ENCODE measurements at places on chromosomes 7 and 10.
A peak's percentile ranks its signal among the peaks of the same experiment; 100 is the strongest.

DNA sequence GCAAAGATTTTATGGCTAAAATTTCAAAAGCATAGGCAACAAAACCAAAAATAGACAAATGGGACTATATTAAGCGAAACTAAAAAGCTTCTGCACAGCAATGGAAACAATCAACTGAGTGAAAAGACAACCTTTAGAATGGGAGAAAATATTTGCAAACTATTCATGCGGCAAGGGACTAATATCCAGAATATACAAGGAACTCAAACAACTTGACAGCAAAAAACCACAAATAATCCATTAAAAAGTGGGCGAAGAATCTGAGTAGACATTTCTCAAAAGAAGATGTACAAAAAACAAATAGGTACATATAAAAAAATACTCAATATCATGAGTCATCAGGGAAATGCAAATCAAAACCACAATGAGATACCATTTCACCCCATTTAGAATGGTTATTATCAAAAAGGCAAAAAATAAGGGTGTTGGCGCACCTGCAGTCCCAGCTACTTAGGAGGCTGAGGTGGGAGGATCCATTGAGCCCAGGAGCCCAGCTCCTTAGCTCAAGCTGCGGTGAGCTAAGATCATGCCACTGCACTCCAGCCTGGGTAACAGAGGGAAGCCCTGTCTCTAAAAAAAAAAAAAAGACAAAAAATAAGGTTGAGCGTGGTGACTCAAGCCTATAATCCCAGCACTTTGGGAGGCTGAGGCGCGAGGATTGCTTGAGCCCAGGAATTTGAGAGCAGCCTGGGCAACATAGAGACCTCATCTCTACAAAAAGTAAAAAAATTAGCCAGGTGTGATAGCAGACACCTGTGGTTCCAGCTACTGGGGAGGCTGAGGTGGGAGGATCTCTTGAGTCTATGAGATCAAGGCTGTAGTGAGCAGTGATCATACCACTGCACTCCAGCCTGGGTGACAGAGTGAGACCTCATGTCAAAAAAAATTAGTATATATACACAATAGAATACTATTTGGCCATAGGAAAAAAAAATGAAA is 4.2 kb upstream of the CCM2 start:
- DNase-seq, result no peak

- peak; percentile 80 for DNase-seq
Measured at GRCh38 chr7:130960208-130960988, 226.4 kb upstream of the KLF14 start.

GRCh38 chr7:104900525-104901239 is 113.3 kb upstream of the KMT2E start:
- DNase-seq, result no peak

DNA sequence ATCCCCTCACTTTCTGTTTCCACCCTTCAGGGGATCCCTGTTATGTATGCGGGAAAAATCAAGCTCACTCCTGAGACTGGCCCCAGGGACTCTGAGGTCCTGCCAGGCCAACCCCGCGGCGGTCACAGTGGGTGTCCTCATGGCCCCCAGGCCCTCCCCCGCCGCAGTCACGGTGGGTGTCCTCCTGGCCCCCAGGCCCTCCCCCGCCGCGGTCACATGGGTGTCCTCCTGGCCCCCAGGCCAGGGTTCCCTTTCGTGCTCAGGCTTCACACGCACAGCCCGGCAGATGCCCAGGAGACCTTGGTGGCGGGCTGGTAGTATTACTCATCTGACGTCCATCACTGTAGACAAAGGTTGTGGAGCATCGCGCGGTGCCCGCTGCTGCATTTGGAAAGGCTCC is 491.0 kb upstream of the FOXK1 start:
- no peak for DNase-seq

DNA sequence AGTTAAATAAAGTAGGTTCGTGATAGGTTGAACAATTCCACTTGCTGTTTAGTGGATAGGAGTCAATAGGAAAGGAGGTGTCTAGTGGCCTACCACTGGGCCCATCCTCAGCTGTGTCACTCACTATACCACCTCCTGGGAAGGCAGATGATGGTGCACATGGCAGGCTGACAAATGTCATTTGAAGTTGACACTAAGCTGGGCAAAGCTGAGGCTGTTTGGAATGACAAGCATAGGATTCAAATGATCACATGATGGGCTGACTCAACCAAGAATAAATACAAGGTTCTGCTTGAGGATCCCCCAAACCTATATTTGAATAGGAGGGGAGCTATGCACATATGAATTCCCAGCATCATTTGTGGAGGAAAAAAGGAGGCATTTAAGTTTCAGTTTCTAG is 489.8 kb downstream of the RPS24 start:
- no peak for DNase-seq

DNA sequence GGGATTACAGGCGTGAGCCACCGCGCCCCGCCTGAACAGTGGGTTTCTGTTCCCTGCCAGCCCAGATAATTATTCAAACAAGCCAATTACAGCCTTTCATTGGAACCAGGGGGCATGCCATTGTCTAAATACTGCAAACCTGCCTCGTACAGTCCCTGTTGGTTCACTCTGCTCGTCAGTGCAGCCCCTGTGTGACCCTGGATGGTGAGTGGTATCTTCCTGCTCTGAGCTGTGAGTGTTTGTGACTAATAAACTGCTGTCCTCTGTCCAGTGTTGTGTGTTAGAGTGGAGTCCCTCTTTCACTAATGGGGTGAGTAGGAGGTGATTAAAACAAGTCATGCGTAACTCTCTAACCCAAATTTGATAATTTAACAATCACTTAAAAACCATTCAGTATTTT is 176.5 kb upstream of the FAM3C start:
- DNase-seq, result no peak

GRCh38 chr7:46814516-46815250 is 767.2 kb downstream of the TNS3 start:
- DNase-seq, result peak; percentile 16

- DNase-seq, result peak; percentile 88
Measured at GRCh38 chr10:119315128-119316001, 108.0 kb downstream of the GRK5 start.

GRCh38 chr7:108535744-108536143 is 9.8 kb upstream of the PNPLA8 start:
- DNase-seq, result no peak

DNA sequence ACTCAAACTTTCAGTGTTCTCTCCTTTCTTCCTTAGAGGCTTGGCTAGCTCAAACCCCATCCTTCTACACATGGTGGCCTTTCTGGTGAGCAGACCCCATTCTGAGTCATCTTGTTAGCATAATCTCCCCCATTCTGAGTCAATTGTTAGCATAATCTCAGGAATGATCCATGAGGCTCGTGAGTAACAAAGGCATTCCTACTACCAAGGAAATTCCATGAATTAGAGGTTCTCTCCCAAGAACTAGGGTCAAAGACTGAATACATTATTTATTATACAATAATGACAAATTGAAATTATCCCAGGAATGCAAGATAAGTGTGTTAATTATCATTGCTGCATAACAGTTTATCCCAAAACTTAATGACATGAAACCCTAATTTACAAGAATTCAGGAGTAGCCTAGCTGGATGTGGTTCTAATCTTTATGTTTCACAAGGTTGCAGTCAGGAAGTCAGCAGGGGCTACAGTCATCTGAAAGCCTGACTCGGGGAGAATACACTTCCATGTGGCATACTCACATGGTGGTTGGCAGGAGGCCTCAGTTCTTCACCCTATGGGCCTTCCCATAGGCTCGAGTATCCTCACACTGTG is 100.2 kb downstream of the MMRN2 start:
- DNase-seq, result peak; percentile 55
